ENCODE measurements at places on chromosomes 5 and 9.

GRCh38 chr5:124605541-124605940, 140.9 kb downstream of the ZNF608 start:
- DNase-seq, result no peak

- DNase-seq, result no peak
Measured at GRCh38 chr9:83651558-83651957, 28.6 kb downstream of the IDNK start.

GRCh38 chr5:180441564-180442051, 52.6 kb upstream of the CNOT6 start:
- DNase-seq, result no peak

DNA sequence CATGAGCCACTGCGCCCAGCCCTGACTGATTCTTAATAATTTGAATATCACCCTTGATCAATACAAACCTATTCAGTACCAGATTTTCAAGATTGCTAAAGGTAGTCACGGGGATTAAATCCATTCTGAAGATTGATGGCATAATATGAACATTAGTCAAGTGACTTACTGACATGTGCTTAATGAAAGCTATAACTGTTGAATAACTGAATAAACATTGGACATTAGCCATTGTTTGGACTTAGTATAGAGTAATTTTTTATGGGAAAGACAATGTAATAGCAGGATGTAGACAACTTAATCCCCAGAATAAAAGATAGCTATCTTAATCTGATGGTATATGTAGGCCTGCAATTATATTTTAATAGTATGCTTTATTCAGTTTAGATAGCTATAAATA, 35.0 kb upstream of the VPS13A start:
- DNase-seq, result no peak

- no peak for DNase-seq
Measured at GRCh38 chr5:178474562-178475184, 115.5 kb downstream of the COL23A1 start.

- no peak for DNase-seq
Measured at GRCh38 chr5:67465537-67466207, 269.1 kb upstream of the CD180 start.

DNA sequence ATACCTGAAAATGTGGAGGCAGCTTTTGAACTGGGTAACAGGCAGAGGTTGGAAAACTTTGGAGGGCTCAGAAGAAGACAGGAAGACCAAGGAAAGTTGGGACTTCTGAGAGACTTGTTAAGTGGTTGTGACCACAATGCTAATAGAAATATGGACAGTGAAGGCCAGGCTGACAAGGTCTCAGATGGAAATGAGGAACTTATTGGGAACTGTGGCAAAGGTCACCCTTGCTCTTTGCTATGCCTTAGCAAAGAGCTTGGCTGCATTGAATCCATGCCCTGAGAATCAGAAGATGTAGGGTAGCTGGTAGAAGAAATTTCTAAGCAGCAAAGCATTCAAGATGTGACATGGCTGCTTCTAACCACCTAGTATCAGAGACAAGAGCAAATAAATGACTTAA, 244.4 kb upstream of the ADRA1B start:
- DNase-seq, result no peak

DNA sequence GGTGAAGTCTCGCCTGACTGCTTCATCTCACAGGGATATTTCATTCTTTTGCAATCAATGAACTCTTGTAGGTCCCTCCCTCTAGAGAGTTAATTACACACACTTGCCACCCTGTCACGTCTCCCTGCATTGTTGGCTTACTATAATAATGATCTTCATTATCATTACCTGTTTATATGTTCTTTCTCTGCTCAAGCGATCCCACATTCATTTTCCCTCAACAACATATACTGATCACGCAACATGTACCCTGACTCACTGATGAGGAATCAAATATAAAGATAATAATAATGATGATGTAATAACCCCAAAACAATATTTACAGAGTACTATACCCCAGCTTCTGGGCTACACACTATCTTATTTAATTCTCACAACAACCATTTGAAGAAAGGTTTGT, 88.5 kb downstream of the FEM1C start:
- no peak for DNase-seq

- DNase-seq, result no peak
Measured at GRCh38 chr9:2576631-2577030, 45.0 kb upstream of the VLDLR start.

DNA sequence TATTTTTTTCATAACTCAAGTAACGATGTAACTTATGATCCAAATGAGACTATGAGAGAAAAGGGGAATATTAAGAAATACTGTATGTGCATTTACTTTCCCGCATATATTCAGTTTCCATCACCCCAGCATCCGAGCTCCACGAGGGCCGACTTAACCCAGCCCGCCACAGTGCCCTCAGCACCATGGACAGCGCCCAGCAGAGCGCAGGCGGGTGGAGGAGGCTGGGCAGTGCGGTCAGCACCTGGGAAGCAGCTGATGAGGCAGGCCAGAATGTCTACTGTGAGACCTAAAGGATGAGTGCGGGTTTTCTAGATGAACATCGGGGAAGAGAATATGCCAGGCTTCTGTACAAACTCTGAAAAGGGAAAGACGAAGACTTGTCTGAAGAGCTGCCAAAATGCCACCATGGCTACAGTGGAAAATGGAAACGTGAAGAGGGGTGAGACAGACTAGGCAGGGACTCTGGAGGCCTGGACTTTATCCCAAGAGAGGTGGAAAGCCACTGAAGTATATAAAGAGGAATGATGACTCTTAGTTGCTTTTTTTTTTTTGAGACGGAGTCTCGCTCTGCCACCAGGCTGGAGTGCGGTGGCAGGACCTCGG, 34.5 kb upstream of the MED27 start:
- peak; percentile 8 for DNase-seq

DNA sequence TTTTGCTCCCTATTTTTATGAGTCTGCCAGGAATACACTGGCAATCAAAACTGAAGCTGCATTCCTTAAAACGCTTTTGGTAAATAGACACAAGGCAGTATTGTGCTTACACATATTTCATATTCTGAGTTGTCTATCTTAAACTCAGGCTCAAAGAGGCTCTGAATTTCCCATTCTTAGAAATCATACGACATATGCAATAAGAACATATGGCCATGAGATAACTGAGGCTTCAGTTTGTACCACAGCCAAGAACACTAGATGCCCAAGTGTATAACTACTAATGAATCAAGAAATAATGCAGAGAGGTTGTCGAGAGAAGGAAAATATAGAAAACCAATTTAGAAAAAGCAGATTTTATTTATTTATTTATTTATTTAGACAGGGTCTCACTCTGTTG, 357.4 kb downstream of the NDUFS4 start:
- DNase-seq, result no peak

GRCh38 chr5:35415309-35415708, 185.0 kb upstream of the PRLR start:
- no peak for DNase-seq

DNA sequence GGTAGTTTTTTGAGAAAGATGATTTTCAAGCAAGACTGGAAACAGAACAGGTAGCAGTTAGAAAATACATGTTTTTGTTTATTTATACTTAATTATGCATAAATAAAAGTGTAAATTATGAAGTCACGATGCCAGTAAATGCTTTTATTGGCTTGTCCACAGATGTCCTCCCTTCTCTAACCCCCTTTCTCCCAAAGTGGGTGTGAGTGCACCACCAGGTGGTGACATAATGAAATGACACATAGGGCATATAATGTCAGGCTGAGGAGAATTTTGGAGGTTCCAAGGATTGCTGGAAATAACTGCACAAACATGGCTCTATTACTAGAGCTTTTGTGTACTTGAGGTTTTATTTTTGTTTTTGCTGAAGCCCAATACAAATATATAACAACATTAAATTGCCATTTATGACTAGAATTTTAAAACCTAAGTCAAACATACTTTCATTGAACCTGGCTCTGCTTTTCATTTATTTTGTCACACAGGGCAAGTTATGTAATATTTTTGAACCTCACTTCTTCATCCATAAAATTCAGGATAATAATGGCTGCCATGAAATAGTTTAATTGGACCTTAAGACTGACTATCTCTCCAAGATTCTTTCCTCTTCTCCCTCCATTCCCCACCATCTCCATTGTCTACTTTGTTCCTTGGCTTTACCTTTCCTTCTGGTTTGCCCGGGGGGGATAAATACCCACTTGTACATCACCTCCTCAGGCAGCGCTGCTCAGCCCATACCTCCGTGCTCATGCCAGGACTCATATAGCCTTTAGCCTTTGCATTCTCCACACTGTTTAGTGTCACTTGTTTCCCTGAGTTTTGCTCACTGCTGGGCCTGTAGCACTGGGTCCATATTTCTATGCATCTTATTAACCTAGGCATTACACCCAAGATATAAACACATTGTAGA, 168.8 kb downstream of the PDE4D start:
- no peak for DNase-seq

GRCh38 chr9:120465685-120466407, 114.1 kb downstream of the CDK5RAP2 start:
- DNase-seq, result no peak

DNA sequence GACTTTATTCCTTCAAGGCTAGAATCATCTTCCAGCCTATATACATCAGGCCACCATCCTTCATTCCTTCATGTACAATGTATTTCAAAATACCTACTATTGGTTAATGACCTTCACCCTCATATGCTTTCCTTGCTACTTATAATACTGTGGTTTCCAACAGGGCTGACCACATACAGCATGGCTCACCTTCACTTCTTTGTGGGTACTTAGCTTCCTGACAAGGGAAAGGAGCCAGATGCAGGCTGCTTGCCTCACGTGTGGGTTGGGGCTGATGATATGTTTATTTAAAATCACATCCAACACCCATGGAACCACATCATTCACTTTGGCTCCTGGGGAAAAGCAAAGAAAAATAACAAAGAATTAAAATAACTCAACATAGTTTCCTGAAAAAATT, 63.9 kb upstream of the OR2K2 start:
- no peak for DNase-seq

DNA sequence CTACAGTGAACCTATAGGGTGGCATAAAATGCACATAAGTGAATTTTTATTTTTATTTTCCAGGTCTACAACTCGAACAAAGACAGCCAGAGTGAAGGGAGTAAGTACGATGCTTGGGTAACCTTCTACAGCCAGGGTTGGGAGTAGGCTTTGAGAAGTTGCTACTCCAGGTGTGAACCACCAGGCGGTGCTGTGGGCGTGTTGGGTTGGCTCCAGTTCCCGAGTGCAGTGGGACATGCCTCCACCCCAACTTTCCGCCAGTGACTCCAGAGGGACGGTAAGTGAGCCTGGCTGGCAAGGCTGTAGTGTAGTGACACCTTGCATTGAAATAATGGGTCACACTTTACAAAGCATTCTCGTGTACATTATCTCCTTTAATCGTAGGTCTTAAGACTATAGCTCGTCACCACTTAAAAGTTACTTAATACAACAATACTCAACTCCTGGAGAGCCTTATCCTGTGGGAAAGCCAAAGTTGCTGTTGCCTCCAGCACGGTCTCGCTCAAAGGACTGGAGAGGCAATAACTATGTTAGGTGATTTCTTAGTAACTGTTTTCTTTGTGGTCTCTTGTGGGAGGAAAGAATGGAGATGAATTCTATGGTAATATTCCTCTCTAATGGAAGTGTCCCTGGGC, 244.0 kb downstream of the ARHGAP26 start:
- DNase-seq, result peak; percentile 22

GRCh38 chr9:132016456-132016855, 63.2 kb downstream of the MED27 start:
- DNase-seq, result no peak

GRCh38 chr9:17938035-17938655, 359.3 kb downstream of the SH3GL2 start:
- no peak for DNase-seq

DNA sequence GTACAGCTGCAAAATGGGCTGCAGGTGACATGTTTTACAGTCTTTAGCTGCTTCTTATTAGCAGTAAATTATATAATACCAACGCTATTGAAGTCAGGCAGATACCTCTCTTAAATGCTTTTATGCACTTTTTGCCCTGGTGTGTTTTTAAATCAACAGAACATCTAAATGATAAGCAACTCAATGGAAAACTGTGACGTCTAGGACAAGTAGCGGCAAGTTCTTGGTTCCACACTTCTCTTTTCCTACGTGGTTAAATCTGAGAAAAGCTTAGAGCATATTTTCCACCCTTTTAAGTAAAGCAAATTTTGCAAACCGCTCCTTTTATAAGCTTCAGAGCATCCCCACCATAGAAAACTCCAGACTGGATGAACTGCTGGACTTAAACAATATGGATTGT, 58.1 kb downstream of the CEMIP2 start:
- no peak for DNase-seq

DNA sequence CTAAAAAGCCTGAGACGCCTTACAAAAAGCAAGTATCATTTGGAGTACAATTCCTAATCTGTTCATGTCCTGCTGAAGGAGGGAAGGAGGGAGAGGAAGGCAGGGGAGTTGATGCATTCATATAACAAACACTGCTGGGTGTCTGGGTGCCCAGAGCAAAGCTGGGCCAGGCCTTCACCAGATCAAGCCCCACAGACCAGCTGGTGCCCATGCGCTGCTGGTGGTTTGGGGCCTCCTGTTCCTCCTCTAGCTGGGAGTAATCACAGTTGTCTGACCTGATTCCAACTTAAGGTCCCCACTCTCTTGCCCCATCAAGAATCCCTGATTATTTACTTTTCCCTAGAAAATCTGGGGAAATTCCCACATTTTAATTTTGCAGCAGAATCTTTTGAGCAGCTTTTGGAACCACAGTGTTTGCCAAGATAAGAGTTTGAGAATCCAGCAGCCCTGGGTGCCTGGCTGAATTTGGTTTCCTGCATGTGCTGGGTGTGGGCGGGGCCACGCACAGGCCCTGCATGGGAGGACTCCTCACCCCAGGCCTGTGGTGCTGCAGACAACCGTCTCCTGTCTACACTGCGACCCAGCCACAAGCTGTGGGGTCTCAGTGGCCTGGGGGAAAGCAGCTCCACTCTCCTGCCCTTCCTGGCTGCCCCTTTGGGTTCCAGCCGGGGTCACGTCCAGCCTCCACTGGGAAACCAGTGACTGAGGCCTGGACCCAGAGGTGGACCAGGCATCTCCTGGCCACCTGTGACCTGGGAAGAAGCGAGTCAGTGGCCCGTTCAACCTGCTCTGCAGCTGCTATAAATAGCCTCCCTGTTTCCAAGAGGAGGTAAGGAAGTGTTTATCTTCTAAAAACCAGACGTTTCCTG, 47.5 kb downstream of the NEURL1B start:
- peak; percentile 20 for DNase-seq

DNA sequence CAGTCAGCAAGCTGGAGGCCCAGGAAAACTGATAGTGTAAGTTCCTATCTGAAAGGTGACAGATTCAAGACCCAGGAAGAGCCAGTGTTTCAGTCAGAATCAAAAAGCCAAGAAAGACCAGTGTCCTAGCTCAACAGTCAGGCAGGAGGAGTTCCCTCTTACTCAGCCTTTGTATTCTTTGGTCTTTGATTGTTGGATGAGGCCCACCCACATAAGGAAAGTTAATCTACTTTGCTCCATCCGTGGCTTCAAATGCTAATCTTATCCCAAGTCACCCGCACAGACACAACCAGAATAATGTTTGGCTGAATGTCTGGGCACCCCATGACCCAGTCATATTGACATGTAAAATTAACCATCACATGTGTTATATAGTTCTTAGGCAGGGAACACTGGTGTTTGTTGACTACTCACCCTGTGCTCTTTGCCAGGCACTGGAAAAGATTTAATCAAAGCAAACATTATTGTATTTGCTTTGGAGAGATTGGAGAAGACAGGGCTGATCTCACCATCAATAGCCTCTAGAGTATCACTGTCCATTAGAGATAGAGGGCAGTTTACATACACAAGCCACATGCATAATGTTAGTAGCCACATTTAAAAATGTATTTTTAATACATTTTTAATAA, 96.3 kb upstream of the KCNN2 start:
- no peak for DNase-seq
